ENCODE measurements at places on chromosomes 3 and 15.

- DNase-seq, result no peak
Measured at GRCh38 chr3:12948891-12949711, 107.7 kb upstream of the RPL32 start.

- no peak for DNase-seq
Measured at GRCh38 chr15:80031841-80032240, 27.6 kb upstream of the ZFAND6 start.

DNA sequence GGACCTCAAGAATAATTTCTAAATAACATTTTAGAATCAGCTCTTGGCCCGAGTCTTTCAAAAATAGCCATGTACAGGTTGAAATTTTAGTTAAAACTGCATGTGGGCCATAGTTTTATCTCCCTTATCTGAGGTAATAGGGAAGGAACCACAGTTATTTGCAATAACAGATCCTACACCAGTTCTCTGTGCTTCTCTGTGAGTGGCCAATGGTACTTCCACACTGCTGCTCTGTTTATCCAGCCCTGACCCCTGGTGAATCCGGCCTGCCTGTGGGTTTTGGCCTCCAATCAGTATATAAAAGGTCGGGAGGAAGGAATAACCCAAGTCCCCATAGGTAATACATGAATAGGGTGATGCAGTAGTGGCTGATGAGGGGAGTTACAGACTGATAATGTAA, 48.0 kb upstream of the TNIK start:
- no peak for DNase-seq

- no peak for DNase-seq
Measured at GRCh38 chr3:154168998-154169795, 48.0 kb downstream of the ARHGEF26 start.

DNA sequence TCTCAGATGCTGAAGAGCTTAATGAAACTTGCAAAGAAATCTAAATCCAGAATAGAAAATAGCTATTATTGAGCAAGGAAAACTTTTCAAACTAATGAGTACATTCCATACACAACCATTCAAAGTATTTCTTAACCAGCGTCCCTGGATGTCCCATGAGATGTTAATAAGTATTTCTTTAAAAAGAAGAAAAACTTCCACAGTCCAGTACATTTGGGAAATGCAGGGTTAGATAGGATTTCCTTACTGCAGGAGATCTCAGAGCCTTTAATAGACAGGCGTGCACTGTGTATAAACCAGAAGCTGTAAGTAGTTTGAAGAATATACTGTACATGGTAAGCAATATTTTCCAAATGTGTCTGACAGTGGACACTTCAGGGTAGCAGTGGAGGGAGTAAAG, 29.6 kb upstream of the BHLHE40 start:
- no peak for DNase-seq

- DNase-seq, result no peak
Measured at GRCh38 chr3:13850161-13850945, 29.5 kb downstream of the WNT7A start.

GRCh38 chr3:119829420-119829819, 47.5 kb downstream of the NR1I2 start:
- DNase-seq, result no peak

DNA sequence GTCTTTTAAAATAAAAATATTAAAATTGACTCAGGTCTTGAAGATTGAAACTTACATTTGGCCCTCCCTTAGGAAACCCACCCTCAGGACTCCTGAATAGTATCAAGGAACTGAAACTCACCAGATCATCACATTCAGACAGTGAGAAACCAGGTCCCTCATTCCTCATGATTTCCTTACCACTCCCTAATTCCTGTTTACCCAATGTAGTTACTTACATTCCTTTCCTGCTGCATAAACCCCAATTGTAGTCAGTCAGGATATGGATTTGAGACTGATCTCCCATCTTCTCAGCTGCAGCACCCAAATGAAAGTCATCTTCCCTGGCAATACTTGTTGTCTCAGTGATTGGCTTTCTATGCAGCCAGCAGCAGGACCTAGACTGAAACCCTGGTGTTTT, 8.6 kb downstream of the ATP13A4 start:
- no peak for DNase-seq

- DNase-seq, result no peak
Measured at GRCh38 chr3:133850034-133850433, 44.4 kb downstream of the SRPRB start.

DNA sequence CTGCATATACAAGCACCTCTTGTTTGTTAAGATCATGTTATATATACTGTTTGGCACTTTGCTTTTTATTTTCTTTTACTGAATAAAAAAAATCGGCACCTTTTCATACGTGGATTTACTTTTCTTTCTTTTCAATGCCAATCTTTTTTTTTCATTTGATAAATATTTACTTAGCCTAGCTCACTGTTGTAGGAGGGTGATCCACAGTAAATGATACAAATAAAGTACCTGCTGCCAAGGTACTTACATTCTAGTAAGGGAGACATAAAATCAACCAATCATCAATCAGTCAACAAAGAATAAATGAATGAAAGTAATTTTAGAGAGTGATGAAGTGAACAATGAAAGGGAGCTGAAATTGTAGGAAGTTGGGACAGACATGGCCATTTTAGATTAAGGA, 18.3 kb downstream of the GNB5 start:
- no peak for DNase-seq

DNA sequence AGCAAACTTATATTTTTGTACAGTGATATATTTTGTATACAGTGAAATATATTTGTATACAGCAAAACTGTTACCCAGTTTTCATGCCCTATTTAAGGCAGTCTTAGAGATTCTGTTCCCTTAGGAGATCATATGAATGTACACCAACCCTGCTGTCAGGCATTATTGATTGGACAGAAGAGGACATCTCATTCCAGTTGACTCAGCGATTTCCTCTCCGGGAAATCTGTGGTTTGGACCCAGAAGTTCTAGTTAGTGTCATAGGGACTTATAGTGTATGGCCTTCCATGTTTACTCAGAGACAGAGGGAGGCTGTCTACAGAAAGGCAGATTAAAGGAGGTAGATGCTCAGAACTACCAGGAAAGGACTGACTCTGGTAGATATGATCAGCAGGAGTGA, 318.8 kb upstream of the KCNMB2 start:
- DNase-seq, result no peak

DNA sequence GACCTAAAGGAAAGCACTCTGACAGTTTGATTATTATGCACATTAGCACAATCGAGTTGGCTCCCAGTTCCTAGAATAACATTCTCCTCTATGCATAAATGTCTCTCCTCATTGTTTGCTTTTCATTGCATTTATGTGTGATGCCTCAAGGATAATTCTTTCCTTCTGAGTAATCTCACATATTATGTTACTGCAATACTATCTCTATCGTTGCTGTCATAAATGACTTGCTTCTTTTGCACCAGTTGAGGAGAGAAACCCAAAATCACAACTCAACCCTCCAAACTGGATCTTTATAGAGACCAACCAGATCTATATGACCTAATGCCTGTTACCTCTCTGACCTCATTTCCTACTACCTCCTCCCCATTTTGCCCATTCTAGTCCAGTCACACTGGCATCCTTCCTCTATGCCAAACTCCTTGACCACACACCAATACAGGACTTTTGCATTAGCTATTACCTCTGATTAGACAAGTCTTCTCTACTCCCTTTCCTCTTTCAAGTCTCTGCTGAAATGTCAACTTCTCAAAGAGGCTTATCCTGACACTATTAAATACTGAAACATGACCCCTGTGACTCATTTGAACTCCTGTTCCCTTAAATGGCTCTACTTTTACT, 1026.0 kb downstream of the TUSC7 start:
- DNase-seq, result no peak

DNA sequence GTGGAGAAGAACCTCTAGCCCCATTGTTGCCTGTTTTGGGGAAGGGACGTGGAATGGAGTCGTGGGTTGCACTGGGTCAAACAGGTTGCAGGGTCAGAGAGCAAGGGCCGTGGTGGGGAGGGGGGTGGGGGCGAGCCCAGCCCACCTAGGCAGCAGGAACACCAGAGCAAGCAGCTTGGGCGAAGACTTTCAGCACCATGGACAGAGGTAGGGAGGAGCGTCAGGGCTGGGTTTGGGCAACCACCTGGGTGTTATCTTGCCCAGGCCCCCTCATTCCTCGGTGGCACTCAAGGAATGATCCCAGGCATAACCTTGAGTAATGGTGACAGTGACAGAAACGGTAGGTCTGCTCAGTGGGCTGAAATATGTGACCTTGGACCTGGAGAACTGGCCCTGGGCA, 45.9 kb upstream of the TMEM115 start:
- DNase-seq, result no peak

- no peak for DNase-seq
Measured at GRCh38 chr3:121545049-121545573, 677 bp downstream of the POLQ start.

DNA sequence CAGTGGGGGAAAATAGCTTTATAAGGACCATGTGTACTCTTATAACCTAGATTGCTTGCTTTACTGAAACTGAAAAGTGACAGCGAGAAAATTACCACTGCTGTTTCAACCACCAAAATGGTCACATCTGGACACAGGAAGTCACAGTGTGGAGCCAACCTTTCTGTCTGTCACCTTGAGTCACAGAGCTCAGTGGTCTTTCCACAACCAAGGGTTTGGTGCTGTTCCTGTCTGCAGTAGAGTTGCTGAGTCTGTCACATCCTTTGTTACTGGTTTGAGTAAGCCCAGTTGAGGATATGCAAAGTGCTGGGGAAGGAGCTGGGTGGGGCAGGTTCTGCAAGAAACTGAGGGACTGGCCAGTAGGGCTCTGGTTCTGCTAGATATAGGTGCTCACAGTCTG, 139.1 kb upstream of the EIF1B start:
- DNase-seq, result no peak

DNA sequence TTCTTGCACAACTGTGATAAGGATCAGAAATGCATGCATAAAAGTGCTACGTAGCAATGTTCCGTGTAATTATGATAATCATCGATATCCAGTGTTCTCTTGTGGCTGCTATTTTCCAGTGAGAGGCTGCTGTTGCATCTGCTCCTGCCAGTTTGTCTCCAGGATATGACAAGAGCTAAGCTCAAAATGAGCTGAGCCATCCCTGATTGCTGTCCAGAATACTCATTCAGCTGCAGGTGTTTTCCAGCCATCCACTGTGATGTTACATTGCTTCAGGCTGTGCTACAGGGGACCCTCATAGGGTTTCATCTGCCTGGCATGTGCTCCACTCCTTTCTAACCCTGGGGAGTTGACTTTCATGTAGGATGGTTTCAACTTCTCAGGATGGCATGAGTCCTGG, 976.0 kb downstream of the ROBO1 start:
- DNase-seq, result no peak

DNA sequence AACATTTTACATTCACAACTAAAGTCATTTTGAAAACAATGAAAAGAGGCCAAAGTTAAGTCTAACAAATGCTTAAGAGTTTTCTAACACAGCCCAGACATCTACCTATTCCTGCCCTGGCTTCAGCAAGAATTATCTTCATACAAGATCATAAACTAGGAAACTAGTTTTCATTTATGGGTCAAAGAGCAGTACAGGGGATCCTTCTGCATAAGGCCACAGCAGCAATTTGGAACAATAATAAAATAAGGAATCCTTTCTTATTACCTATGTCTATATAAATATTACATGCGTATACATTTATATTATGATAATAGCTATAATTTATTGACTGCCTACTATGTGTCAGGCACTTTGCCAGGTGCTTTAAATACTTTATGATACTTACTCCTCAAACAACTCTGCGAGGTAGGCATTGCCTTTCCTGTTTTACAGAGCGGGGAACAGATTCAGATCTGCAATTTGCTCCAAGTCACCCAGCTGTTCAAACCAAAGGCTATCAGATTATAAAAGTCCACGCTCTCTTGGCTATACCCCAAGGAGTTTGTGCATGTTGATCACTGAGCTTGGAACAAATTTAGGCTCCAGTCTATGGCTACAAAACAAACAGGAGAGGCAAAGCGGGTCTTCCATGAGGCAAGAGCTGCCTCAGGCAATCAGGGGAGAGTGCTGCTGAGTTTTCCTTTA, 196.4 kb downstream of the RORA start:
- DNase-seq, result no peak

- no peak for DNase-seq
Measured at GRCh38 chr3:122515870-122516269, 1.1 kb upstream of the KPNA1 start.

GRCh38 chr3:66795365-66795764, 202.7 kb upstream of the KBTBD8 start:
- no peak for DNase-seq

GRCh38 chr3:10707400-10708215, 108.4 kb upstream of the SLC6A11 start:
- no peak for DNase-seq

DNA sequence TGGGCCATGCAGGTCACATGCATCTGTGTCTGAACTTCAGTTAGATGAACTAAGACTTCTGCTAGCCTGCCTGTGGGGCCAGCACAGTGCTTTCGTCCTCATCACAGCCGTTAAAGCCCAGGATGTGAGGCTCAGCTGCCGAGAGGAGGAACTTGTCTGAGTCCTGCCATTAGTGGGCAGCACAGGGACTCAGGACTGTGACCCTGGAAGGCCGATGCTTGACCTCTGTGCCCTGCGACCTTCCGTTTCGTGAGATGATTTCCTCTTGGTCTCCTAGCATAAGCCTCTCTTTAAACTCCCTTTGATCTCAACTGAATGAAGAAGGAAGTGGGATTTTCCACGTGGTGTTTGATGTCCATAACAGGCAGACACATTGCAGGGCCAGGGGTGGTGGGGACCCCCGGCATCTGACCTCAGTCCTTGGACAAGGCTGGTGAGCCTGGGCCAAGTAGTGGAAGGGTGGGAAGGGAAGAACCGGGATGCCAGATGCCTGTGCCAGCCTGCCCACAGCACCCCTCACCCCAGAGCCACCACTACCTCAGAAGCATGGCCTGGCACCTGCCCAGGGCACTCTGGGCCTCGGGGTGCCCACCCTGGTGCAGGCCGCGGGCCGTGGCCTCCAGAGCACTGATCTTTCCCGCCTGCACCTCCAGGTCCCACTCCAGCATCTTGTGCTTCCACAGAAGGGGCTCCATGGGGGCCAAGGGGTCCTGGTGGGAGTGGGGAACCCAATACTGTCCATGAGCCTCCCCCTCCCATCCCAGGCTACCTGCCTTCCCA, 21.6 kb downstream of the PLA2G4B start:
- no peak for DNase-seq

DNA sequence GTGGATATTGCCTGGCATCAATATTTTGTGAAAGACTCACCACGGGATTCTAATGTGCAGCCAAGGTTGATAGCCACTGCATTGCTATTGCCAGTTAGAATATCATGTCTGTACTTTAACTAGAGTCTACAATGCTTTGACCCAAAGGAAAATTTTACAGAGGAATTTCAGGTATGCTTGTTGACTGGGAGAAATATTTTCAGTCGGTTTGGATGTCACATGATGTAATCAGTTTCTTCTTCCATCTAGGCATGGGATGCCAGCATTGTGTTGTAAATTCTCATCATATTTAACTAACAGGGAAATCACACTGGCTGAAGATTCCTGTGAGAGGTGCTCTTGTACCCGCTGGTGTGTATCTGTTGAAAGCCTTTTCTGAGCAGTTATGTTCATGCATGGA, 508.9 kb upstream of the ADAMTS9 start:
- DNase-seq, result no peak

DNA sequence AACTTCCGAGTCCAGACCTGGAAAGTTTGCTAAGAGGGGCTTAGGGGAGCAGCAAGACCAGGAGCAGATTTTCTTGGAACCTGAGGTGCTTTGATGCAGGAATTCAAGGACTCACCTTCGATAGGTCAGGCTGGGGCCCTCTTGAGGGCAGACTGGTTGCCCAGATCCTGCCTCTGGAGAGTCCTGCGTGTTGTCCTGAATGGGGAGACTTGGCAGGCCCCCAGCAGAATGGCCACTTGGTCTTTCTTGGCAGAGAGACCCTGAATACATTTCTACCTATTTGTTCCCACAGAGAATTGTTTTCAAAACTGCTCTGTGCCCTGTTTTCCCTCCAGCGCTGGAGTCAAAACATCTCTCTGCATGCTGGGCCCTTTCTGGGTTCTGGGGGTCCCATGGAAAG, 4.2 kb downstream of the KLF13 start:
- no peak for DNase-seq

Data from T-cell (primary cell).